ENCODE measurements at places on chromosomes 3 and 15.

DNA sequence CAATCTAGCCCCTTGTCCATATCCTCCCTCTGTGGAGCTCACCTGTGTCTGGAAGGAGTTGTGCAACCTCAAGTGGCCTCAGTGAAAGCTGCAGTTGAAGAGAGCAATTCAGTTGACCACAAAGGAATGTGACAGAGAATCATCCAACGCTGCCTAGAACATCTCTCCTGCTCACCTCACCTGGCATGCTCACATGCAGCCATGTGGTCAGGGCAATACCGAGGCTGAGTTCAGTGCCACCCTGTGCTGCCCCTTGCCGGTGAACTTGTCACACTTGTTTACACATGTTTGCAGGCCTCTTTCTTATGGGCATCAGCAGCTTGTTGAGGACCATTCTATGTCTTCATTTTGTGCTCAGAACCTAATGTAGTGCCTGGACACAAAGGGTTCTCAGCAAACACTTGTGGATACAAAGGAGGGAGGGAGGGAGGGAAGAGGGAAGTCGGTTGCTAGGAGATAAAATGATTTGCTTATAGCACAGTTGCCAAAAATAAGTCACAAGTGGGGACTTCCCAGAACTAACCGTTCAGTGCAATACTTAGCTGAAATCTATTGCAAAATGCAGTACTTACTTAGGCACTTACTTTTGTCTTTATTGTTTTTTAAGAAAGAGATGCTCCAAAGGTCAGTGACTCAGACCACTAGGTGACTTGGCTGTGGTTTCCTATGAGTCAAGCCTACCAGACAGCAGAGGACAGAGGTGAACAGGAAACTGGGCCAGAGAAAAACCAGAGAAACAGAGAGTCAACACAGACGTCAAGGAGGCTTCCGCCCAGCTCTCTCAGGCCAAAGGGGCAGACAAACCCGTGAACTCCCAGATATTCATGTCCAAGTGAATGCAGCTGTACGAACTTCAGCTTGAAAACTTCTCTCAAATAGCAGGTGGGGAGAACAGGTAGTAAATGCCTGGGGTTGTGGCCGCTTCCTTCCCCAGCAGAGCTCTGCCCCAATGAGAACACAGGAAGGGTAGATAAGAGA is 227.8 kb upstream of the CTNNB1 start:
- H3K27me3 ChIP-seq, result no peaks in the 10 kb centered on the region
- DNase-seq, result peak; percentile 92
- H3K4me3 ChIP-seq, result no peak overlapping the region
- peaks cover 29% of the 10 kb centered on the region for H3K4me1 ChIP-seq
- H3K36me3 ChIP-seq, result no peaks in the 10 kb centered on the region
- H3K27ac ChIP-seq, result peak overlapping the region; percentile 93

DNA sequence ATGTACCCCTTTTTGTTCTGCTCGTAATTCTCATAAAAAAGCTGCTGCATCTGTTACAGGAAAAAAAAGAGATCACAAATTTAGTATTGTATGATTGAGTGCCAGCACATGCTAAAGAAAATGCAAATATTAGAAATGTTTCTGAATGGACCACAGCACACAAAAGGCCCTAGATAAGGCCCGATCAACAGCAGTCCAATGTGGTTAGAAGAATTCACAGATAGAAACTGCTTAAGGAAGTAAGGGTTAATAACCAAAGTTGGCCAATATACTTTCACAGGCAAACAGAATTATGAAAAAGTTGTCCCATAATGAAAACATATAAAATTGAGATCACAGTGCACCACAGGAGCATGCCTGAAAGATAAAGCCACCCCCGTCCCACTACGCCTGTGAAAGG is 72.9 kb downstream of the CHSY1 start:
- no peaks in the 10 kb centered on the region for H3K27me3 ChIP-seq
- H3K4me3 ChIP-seq, result no peak overlapping the region
- peaks cover 28% of the 10 kb centered on the region for H3K4me1 ChIP-seq
- peaks cover 83% of the 10 kb centered on the region for H3K36me3 ChIP-seq
- no peak for DNase-seq

DNA sequence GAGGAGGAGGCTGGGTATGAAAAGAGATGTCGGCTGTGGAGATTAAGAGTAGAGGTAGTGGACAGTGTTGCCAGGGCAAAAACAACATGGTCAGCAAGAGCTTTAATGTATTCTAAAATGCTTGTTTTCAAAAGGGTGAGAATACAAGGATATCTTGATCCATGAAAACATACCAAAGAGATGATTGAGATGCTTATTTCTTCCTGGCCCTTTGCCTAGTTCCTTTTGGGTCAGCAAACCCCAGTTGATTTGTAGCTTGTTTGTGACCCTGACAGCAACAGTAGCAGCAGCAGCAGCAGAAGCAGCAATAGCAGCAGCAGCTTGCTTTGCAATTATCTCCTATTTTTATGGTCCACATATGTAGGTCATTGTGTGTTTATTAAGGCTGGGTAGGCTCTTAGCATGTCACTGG is 337.3 kb downstream of the LPP start:
- no peak overlapping the region for H3K4me3 ChIP-seq
- H3K27me3 ChIP-seq, result no peaks in the 10 kb centered on the region
- H3K4me1 ChIP-seq, result peaks cover 3% of the 10 kb centered on the region
- peaks cover 2% of the 10 kb centered on the region for H3K36me3 ChIP-seq

- no peaks in the 10 kb centered on the region for H3K27me3 ChIP-seq
- DNase-seq, result no peak
- H3K27ac ChIP-seq, result no peak overlapping the region
- H3K4me3 ChIP-seq, result no peak overlapping the region
- H3K4me1 ChIP-seq, result no peaks in the 10 kb centered on the region
Observed at GRCh38 chr3:12611117-12611516, 52.8 kb downstream of the RAF1 start.

DNA sequence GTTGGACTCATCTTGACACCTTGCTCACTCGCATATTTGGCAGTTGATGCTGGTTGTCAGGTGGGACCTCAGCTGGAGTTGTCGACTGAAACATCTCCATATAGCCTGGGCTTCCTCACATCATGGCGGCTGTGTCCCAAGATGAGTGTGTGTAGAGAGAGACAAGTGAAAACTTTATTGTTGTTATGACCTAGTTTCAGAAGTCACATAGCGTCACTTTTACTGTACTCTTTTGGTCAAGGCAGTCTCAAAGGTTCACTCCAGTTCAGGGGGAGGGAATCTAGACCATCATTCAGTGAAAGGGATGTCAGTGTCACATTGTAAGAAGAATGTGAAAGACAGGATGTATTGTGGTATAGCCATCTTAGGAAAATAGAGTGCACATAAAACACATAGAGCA is 214.2 kb downstream of the ITPR1 start:
- DNase-seq, result no peak
- no peaks in the 10 kb centered on the region for H3K27me3 ChIP-seq
- no peak overlapping the region for H3K4me3 ChIP-seq
- H3K27ac ChIP-seq, result no peak overlapping the region

DNA sequence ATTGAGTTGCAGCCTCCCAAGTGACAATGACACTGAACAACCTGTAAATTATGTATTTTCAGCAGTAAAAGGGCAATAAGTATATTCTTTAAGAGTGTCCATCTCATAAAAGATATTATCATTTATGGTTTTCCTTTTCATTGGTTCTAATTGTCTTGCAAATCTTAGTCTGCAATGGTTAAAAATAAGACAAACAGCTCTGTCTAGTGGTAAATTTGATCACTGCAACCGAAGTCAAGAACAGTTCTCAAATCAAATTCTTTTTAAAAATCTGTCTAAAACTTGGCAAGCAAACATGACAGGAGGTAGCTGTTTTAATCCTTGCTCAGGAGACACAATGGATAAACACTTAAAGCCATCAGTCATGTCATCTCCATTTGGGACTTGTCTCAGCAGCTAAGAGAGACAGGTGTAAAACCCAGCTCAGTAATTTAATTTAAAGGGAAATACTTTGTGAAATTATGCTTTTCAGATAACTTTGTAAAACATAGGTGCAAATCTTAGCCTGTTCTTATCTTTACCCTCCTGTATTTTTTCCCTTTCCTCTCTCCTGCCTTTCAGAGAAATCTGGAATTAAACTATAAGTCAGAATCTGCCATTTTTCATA is 150.3 kb upstream of the ARHGEF26 start:
- H3K4me1 ChIP-seq, result no peaks in the 10 kb centered on the region
- H3K27me3 ChIP-seq, result no peaks in the 10 kb centered on the region
- DNase-seq, result peak; percentile 27
- H3K27ac ChIP-seq, result no peak overlapping the region
- H3K36me3 ChIP-seq, result no peaks in the 10 kb centered on the region

DNA sequence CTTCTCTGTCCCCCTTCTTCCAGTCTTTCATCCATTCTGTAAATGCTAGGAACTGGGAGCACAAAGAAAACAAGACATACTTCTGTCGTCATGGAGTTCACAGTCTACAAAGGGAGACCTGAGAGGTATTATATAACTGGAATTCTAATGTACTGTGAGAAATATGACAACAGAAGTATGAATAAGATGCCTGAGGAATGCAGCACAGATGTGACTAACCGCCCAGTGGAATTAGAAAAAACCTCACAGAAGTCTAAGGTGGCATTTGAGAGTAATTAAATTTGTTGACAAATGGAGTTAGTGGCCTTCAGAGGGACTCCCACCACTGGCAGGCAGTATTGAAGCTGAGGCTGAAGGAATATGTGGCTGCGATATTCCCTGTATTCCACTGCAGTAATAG is 168.5 kb upstream of the FAM3D start:
- H3K27ac ChIP-seq, result no peak overlapping the region
- peaks cover 3% of the 10 kb centered on the region for H3K4me1 ChIP-seq
- H3K27me3 ChIP-seq, result no peaks in the 10 kb centered on the region
- no peak for DNase-seq

GRCh38 chr3:152177757-152178156 is 91.0 kb upstream of the MBNL1 start:
- H3K27me3 ChIP-seq, result no peaks in the 10 kb centered on the region
- no peaks in the 10 kb centered on the region for H3K36me3 ChIP-seq
- no peak overlapping the region for H3K4me3 ChIP-seq
- no peak overlapping the region for H3K27ac ChIP-seq
- H3K4me1 ChIP-seq, result peaks cover 3% of the 10 kb centered on the region
- no peak for DNase-seq

GRCh38 chr3:9875448-9875847 is 4.6 kb downstream of the CIDEC start:
- H3K27ac ChIP-seq, result no peak overlapping the region
- DNase-seq, result no peak
- no peaks in the 10 kb centered on the region for H3K36me3 ChIP-seq
- H3K27me3 ChIP-seq, result no peaks in the 10 kb centered on the region

- no peak overlapping the region for H3K4me3 ChIP-seq
- peaks cover 20% of the 10 kb centered on the region for H3K4me1 ChIP-seq
- no peaks in the 10 kb centered on the region for H3K27me3 ChIP-seq
- H3K27ac ChIP-seq, result no peak overlapping the region
Observed at GRCh38 chr3:196215493-196216020, 777 bp upstream of the SLC51A start.

DNA sequence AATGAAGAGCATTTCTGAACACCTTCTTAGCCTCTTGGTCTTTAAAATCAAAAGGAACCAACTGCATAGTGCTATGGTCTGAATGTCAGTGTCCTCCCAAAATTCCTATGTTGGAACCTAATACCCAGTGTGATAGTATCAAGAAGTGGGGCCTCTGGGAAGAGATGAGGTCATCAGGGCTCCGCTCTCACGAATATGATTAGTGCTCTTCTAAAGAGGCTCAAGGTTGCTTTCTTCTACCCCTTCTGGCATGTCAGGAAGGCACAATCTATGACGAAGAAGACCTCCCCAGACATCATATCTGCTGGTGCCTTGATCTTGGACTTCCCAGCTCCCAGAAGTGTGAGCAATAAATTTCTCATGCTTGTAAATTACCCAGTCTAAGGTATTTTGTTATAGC is 209.5 kb downstream of the MAGI1 start:
- no peak overlapping the region for H3K4me3 ChIP-seq
- no peaks in the 10 kb centered on the region for H3K36me3 ChIP-seq
- no peak overlapping the region for H3K27ac ChIP-seq
- H3K4me1 ChIP-seq, result no peaks in the 10 kb centered on the region

DNA sequence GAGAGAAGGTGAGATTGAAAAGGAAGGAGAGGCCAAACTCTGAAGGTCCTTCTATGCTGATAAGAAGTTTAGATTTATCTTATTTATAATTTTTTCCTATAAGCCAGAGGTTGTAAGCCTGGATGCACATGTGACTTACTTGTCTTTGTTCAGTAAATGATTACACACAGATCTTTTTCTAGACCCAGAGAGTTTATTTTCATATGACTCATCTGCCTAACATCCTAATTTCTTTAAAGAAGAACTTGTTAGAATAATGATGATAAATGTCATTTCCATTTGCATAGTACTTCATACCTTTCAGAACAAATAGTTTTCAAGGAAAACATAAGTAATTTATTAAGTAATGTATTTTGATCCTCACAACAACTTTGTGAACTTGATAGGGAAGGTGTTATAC is 434.8 kb upstream of the DPH6 start:
- no peak overlapping the region for H3K27ac ChIP-seq
- DNase-seq, result no peak
- no peaks in the 10 kb centered on the region for H3K4me1 ChIP-seq

GRCh38 chr3:127536830-127537812 is 53.4 kb downstream of the TPRA1 start:
- H3K36me3 ChIP-seq, result no peaks in the 10 kb centered on the region
- no peak for DNase-seq
- H3K27ac ChIP-seq, result no peak overlapping the region
- no peak overlapping the region for H3K4me3 ChIP-seq
- peaks cover 13% of the 10 kb centered on the region for H3K4me1 ChIP-seq
- no peaks in the 10 kb centered on the region for H3K27me3 ChIP-seq

DNA sequence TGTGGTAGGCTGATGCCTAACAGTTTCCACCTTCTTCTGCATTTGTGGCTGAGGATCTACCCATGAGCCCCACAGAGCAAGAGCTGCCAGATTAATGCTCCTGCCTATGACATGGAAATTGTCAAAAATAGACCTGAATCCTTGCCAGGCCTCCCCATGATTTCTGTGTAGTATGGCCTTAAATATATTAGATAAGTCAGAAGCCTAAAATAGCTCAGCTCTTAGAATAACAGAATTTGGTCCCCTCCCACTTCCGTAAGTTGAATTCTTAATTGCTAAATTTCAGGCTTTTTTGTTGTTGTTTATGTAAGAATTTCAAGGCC is 129.0 kb downstream of the SERPINI1 start:
- H3K27me3 ChIP-seq, result no peaks in the 10 kb centered on the region
- no peak overlapping the region for H3K27ac ChIP-seq
- peaks cover 5% of the 10 kb centered on the region for H3K4me1 ChIP-seq

All from common myeloid progenitor, CD34-positive (primary cell).